Foreskin keratinocyte (primary cell): ENCODE measurements at places on chromosomes 1 and 21.

DNA sequence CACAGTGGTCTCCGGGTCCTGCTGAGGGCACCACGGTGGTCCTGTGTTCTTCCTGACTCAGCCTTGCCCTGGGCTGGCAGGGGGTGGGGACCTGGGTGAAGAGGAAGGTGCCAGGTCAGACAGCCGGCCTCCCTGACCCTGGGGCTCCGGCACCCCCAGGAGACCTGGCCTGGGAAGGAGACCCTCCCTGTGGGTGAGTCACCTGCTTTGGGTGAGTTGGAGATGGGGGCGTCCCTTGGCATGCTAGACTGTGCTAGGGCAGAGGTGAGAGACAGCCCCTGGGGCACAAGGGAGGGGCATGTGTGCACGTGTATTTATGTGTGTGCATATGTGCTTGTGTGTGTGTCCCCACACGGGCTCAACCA lies 23.4 kb downstream of the SPSB1 start:
- no peak for DNase-seq

DNA sequence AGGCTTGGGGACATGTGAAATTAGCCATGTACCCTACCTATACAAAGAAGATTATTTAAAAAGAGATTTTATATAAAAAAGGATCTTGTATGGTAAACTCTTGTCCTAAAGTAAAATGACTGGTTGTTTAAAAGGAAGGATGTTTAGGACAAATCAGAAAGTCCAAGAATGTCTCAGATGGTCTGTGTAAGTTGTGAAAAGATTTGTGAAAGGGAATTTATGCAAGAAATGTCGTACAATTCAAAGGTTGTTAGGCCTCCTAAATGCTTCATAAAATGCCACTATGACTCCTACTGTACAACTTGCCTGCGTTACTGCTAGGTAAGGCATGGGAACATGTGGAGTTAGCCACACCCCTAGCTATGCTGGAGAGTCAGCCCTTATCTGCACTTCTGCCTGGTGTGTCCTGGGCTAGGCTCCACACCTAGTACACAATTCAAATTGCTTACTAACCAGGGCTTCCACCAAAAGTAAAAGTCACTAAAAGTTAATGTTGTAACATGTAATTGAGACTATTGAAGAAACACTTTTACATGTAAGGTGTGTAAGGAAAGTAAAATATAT lies 19.7 kb downstream of the PRDX6 start:
- no peak for DNase-seq

- no peak for DNase-seq
Measured at GRCh38 chr1:221911714-221912113, 169.8 kb upstream of the DUSP10 start.

GRCh38 chr1:207811920-207812720 lies 60.3 kb downstream of the CD46 start:
- no peak for DNase-seq

GRCh38 chr1:166980818-166981217 lies 5.5 kb upstream of the ILDR2 start:
- DNase-seq, result no peak

DNA sequence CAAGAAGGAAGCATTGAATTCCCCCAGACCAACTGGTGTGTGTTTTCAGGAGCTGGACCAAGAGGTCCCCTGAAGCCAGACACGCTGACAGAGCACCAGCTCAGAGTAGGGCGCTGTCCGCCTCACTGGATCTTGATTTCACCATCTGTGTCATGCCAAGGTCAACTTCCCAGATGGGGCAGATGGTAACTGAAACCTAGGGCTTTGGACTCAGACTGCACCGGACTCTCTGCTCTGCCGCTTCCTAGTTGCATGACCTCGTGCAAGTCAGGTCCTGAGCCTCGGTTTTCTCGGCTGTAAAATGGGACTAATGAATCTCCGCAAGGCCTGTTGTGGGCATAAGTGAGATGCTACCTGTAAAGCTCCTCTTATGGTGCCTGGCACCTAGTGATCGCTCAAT lies 17.9 kb upstream of the CASZ1 start:
- DNase-seq, result no peak

DNA sequence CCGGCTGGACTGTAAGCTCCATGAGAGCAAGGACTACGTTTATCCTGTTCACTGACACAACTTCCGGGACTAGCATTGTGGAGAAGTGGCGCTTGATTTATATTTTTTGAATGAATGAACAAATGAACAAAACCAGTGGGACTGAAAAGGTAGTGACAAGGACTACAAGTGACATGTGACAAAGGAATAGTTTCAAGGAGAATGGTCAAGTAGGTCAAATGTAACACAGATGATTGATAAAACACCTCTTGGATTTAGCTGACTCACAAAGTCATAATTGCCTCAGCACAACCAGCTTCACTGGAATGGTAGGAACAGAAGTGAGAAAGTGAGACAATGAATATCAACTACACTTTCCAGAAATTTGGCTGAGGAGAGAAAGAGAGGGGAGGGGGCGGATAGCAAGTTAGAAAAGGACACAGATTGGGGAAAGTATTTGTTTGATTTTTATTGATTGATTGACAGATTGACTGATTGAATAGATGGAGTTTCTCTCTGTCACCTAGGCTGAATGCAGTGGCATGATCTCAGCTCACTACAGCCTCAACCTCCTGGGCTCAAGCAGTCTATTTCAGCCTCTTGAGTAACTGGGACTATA lies 14.2 kb downstream of the MTF1 start:
- DNase-seq, result no peak

- no peak for DNase-seq
Measured at GRCh38 chr1:232562855-232563510, 67.0 kb downstream of the SIPA1L2 start.

DNA sequence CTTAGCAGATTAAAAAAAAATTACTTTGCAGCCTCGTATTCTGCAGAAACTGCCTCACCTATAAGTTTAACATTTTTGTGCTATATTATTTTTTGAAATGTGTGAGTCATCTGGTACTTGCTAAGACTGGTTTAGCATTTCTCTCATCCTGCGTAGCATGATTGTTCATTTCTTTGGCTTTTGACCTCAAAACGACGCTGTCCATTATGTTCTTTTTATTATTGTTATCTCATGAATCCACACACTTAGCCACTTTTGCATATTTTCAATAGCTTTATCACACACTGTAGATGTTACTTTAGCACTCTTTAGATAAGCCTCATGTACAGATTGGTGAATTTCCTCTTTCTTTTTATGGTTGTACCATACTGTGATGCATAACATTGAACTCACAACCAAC lies 1004.9 kb upstream of the NCAM2 start:
- DNase-seq, result no peak

GRCh38 chr1:115668579-115668978 lies 26.8 kb downstream of the VANGL1 start:
- no peak for DNase-seq

DNA sequence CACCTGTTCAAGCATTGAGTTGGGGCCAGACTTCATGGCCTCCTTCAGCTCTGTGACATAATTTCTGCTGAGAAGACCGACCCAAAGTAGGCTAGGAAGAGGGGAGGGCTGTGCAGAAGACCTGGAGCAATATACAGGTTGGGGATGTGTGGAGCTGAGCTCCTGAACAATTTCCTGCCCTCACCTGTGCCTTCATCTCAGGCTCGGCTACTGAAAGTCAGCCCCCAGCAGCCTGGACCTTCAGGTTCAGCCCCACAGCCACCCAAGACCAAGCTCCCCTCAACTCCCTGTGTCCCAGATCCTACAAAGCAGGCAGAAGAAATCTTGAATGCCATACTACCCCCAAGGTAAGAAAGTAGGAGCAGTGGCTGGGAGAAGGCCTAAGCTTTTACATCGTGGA lies 662 bp downstream of the DNALI1 start:
- no peak for DNase-seq

GRCh38 chr1:23556635-23557470 lies 2.4 kb downstream of the ID3 start:
- DNase-seq, result peak; percentile 58

DNA sequence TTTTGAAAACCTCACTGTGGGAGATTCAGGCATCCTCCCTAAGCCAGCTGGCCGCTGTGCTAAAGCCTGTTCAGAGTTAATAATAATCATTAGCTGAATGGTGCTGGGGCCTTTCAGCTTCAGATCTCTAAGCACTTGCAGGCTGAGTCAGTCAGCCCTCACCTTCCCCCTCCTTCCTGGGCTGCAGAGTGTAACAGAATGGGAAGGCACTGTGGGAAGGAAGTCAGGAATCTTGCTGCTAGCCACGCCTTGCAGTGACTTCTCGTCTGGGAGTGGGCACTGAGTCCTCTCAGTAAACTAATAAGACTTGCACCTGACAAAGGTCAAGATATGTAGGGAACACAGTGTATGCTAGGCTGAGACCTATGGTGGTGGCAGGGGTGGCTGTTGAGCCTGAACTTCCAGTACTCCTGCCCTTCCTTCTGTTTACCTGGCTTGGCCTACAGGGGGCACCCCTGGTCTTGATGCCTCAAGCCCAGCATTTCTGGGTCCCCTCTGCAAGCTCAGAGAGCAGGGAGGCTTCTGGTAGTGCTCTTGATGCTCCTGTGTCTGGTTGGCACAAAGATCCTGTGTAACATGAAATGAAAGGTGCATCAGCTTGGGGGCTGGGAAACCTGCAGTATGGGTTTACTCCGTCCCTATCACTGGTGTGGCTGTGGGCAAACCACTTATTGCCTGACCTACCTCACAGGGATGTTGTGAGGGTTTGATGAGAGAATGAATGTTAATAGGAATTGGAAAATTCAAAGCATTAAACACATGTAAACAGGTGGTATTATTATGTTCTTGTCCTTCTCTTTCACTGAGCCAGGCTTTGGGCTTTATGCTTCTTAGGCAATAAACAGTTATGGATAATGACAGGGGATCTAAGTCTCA lies 6.0 kb downstream of the CYB561D1 start:
- peak; percentile 69 for DNase-seq

DNA sequence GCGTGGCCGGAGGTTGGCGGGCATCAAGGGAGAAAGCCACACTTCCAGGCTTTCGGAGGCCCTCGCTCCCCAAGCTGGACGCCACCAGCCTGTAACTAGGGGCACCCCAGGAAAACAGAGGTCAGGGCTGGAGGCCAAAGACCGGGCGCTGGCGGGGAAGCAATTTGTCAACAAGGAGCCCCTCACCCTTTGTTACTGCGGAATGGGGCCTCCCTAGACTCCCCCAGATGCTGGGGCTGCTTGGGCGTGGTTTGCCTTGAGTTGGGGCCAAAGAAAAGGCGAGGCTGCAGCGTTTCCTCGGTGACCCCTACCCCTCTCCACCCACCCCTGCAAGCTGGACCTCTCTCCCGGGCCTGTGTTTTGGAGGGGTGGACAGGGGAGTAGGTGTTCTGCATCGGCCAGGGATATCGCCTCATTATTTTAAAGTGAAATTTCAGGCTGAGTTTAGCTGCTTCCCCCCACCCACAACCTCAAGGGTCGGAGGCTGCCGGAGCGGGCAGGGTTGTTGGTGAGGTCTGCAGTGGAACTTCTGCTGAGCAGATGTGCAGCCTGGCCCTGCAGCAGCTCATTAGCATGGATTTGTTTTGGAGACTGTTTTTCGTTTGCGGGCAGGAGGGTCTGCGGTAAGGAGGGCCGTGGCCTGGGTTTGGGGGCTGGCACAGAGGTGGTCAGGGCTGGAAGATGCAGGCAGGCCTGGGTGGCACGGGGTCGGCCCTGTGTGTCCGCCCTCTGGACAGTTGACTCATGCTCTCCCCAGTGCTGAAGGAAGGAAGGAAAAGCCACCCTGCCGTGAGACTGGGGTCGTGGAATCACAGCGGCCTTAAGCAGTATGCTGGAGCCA lies 1.5 kb downstream of the NBL1 start:
- no peak for DNase-seq

GRCh38 chr1:1144122-1144842 lies 28.4 kb upstream of the C1orf159 start:
- DNase-seq, result peak; percentile 40

DNA sequence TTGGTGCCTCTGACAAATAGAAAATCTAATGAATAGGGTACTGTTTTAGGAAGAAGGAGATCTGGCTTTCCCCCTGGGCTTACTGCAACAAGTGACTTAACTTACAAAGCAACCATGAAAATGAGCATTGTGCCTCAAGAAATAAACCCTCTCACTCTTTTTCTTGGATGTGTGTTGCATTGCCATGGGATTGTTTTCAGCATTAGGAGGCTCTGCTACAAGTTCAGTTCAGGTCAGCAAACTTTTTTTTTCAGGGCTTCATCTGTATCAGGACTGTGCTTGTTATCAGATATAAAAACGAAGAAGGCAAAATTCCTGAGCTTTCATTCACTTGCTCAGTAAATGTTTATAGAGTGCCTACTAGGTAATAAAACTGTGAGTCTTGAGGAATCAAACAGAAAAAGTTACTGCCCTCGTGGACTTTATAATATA lies 37.8 kb upstream of the DOCK7 start:
- no peak for DNase-seq

GRCh38 chr1:228835911-228836310 lies 100.6 kb downstream of the RHOU start:
- DNase-seq, result no peak

DNA sequence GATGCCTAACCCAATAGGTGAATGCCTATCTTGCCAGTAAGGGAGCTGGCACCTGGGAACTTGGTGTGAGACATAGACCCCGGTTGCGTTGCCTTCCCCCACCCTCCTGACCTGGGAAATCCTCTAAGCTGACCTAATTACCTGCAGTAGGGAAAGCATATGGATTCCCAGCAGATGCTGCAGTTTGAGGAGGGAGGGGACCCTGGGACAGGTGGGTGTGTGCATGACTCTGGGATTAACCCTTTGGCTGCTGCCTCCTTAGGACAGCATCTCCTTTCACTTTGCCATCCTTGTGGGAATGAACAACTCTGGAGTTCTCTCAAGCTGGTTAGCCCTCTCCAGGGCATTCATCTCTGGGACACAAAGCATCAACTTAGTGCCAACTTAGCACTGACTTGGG lies 16.4 kb upstream of the NFASC start:
- DNase-seq, result no peak

GRCh38 chr1:183164963-183165362 lies 21.1 kb upstream of the LAMC2 start:
- peak; percentile 97 for DNase-seq

- no peak for DNase-seq
Measured at GRCh38 chr1:78673120-78673519, 23.5 kb downstream of the IFI44 start.

GRCh38 chr1:14875524-14876509 lies 277.3 kb downstream of the KAZN start:
- DNase-seq, result peak; percentile 62

- DNase-seq, result peak; percentile 97
Measured at GRCh38 chr1:235404190-235404589, 37.0 kb downstream of the TBCE start.
